ENCODE measurements at places on chromosomes 12 and 14. TPM values are rescaled to one million over a fixed set of nuclear protein-coding genes. Genes with fewer than 3 reads are reported as not detected.

The AMHR2 gene
- total RNA-seq, result 0.54 TPM

The PLEKHG7 gene
- total RNA-seq, result not detected

The MMP17 gene
- 1.1 TPM for total RNA-seq

The CNTN1 gene
- not detected for total RNA-seq

The ZNF219 gene
- total RNA-seq, result 37.1 TPM

The CD163 gene
- total RNA-seq, result 6.2 TPM

DNA sequence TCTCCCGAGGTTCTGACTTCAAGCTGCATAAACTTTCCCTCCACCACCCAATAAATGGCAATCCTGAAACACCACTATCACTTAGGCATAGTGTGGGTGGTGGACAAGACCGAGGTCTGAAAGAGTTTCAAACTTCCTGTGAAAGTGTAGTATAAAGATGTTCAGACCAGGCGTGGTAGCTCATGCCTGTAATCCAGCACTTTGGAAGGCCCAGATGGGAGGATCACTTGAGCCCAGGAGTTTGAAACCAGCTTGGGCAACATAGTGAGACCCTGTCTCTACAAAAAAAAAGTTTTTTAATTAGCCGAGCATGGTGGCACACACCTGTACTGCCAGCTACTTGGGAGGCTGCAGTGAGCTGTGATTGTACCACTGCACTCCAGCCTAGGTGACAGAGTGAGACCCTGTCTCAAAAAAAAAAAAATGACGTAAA, 61.9 kb downstream of the CCDC92 start:
- H3K4me1 ChIP-seq, result no peaks in the 10 kb centered on the region
- DNase-seq, result no peak
- H3K4me3 ChIP-seq, result no peak overlapping the region
- no peaks in the 10 kb centered on the region for H3K27me3 ChIP-seq

DNA sequence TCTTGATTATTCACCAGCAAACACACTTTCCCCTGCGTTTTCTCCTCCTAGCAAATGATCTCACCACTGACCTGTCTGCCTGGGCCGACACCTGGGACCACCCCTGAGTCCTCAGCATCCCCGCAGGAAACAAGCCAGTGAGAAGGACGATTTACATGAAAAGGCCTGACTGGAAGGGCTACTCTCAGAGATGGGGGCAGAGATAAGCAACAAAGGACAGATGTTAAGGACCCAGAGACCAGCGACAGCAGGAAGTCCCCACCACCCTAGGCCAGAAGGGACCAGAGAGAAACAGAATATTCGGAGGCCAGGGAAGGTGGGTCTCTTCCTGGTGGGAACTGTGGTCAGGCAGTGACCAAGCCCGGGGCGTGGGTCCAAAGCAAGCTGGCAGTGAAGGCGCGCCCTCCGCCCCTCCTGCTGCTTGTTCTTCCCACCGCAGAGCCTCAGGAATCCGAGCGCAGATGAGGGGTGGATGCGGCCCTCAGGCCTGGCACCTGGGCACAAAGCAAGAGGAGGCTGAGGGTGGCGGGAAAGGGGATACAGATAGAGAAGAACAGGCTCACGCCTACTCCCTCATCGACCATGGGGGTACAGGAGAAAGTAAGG, 55.8 kb downstream of the STX2 start:
- no peaks in the 10 kb centered on the region for H3K27me3 ChIP-seq
- no peak overlapping the region for H3K4me3 ChIP-seq
- H3K4me1 ChIP-seq, result no peaks in the 10 kb centered on the region
- H3K27ac ChIP-seq, result no peak overlapping the region
- H3K36me3 ChIP-seq, result peaks cover 8% of the 10 kb centered on the region
- no peak for DNase-seq

DNA sequence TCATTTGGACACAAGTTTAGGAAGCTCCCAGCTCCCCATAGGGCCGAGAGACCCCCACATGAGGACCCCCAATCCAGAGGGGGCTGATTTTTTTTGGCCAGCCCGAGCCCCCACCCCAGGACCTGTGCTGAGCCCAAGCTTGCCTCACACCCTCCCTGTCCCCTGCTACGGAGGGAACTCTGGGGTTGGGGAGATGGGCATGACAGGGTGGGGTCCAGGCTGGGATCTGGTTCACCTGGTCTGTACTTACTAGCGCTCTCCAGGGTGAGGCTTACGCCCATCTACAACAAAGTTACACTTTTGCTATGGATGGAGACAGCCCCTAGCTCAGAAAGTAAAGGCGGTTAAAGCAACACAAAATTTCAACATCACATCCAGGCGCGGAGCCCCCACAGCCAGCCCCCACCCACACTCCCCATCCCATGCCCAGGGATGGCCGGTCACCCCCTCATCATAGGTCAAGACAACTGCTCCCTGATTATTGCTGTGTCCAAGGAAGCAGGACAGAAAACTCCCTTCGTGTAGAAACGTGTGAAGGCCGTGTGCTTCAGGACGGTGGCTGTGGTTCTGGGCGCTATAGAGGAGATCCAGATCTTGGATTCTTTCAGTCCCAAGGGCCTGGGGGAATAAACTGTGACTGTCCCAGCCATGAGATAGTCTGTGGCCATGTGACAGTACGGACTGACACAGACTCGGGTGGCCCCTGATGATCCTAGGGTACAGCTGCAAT, 10.7 kb downstream of the SLC25A29 start:
- H3K4me3 ChIP-seq, result no peak overlapping the region
- peaks cover 15% of the 10 kb centered on the region for H3K36me3 ChIP-seq
- H3K4me1 ChIP-seq, result peaks cover 21% of the 10 kb centered on the region
- no peak for DNase-seq
- no peaks in the 10 kb centered on the region for H3K27me3 ChIP-seq

GRCh38 chr12:88334271-88334670, 192.2 kb downstream of the TMTC3 start:
- H3K36me3 ChIP-seq, result no peaks in the 10 kb centered on the region
- H3K27ac ChIP-seq, result no peak overlapping the region
- H3K27me3 ChIP-seq, result no peaks in the 10 kb centered on the region
- H3K4me3 ChIP-seq, result no peak overlapping the region
- DNase-seq, result no peak

GRCh38 chr14:68015356-68016254, 196.0 kb downstream of the RAD51B start:
- no peak overlapping the region for H3K27ac ChIP-seq
- no peak for DNase-seq
- H3K27me3 ChIP-seq, result no peaks in the 10 kb centered on the region
- H3K4me3 ChIP-seq, result no peak overlapping the region

GRCh38 chr14:95544588-95544987, 9.7 kb downstream of the GLRX5 start:
- no peaks in the 10 kb centered on the region for H3K27me3 ChIP-seq
- H3K36me3 ChIP-seq, result peaks cover 8% of the 10 kb centered on the region
- no peak overlapping the region for H3K4me3 ChIP-seq
- H3K27ac ChIP-seq, result peak overlapping the region; percentile 30

- H3K27ac ChIP-seq, result no peak overlapping the region
- no peak overlapping the region for H3K4me3 ChIP-seq
- DNase-seq, result no peak
- no peaks in the 10 kb centered on the region for H3K4me1 ChIP-seq
- no peaks in the 10 kb centered on the region for H3K36me3 ChIP-seq
Measured at GRCh38 chr12:125744201-125744600, 679.0 kb downstream of the AACS start.

- no peak overlapping the region for H3K27ac ChIP-seq
- no peak for DNase-seq
- H3K4me3 ChIP-seq, result no peak overlapping the region
- H3K27me3 ChIP-seq, result no peaks in the 10 kb centered on the region
- H3K4me1 ChIP-seq, result peaks cover 5% of the 10 kb centered on the region
Measured at GRCh38 chr12:119683413-119683812, 15.5 kb downstream of the PRKAB1 start.

DNA sequence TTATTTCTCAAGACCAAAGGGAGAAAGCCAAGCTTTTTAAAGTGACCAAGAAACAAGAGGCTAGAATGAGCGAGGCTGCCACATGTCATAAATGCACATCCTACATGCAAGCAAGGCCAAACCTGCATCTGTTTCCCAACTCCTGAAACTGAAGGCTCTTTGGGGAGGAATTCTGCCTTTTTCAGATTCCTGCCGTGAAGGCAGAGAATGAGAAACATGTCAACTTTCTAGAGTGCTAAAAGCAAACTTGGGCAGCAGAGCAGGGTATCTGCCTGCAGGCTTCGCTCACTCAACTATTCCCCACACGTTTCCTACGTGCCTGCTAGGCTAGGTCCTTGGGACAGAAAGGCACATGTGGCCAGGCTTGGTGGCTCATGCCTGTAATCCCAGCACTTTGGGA, 15.2 kb downstream of the DPF3 start:
- peaks cover 24% of the 10 kb centered on the region for H3K4me1 ChIP-seq
- no peaks in the 10 kb centered on the region for H3K27me3 ChIP-seq
- H3K27ac ChIP-seq, result no peak overlapping the region
- no peak for DNase-seq

GRCh38 chr14:100738704-100739131, 12.0 kb downstream of the DLK1 start:
- H3K27me3 ChIP-seq, result peaks cover 5% of the 10 kb centered on the region
- no peaks in the 10 kb centered on the region for H3K4me1 ChIP-seq
- H3K4me3 ChIP-seq, result no peak overlapping the region
- H3K36me3 ChIP-seq, result no peaks in the 10 kb centered on the region

DNA sequence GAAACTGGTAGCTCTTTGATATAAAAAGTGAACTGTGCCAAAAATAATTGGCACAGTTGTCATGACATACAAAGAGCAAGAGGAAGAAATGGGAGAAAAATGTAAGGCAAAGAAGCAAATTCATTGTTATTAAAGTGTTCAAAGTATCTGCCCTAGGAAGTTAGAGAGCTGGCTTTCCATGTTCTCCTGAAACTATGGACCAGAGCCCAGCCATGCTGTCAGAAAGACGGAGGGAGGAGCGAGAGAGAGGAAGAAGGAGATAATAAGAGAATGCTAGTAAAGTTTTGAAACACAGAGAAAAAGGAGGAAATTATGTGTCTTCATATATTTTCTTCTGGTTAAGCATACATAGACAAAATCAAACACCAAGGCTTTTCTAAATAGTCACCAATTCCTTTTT, 78.1 kb upstream of the PELI2 start:
- DNase-seq, result no peak
- H3K36me3 ChIP-seq, result no peaks in the 10 kb centered on the region
- H3K27me3 ChIP-seq, result no peaks in the 10 kb centered on the region
- H3K27ac ChIP-seq, result no peak overlapping the region
- H3K4me1 ChIP-seq, result no peaks in the 10 kb centered on the region

DNA sequence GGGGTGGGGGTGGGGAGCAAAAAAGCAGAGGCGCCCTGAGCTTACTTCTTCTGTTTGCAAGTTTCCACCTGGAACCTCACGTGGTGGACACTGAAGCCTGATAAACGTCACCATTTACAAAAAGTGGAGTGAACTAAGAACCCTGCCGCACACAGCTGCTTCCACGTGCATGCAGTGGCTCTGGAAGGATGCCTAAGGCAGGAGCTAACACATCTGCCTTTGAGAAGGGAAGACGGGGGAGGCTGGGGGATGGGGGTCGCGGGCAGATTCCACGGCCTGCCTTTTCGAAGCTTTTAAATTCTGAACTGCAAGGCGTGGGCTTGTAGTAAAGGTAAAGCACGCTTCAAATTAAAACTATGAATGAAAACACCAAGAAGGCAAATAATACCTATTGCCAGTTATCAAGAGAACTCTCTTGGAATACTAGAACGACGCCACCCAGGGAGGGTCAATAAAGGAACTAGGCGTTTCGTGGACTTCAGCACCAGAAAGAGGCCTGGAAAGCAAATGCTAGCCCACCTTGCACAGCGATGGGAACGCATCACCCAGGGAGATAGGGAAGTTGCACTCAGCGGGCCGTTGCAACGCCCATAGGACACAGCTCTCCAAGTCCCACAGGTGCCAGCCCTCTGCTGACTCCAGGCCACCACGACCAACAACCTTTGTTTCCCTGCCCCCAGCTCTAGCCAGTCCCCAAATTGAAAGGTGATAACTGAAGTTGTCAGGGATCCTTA, 61.8 kb downstream of the TESC start:
- no peaks in the 10 kb centered on the region for H3K36me3 ChIP-seq
- H3K27me3 ChIP-seq, result no peaks in the 10 kb centered on the region
- H3K4me3 ChIP-seq, result no peak overlapping the region

DNA sequence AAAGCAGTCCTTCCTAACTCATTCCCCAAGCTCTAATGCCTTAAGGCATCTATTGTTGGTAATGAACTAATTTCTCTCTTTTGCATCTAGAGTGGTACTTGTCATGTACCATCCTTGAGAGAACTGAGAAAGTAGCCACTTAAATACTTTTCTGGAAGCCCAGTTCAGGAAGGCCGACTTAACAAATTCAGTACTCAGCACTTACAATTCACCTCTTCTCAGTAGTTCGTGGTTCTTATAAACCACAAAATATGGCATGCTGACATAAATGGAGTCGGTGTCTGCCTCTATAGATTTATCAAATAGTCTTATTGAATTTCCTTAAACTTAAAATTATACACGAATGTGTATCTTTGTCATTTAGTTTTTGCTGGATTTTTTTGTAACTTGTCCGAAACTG, 9.4 kb upstream of the COCH start:
- no peaks in the 10 kb centered on the region for H3K4me1 ChIP-seq
- DNase-seq, result no peak
- no peak overlapping the region for H3K4me3 ChIP-seq
